NCI-H446 treated with DMSO at 0.1 percent for 48 hours (cell line): ENCODE measurements at places on chromosomes 11 and 22.

DNA sequence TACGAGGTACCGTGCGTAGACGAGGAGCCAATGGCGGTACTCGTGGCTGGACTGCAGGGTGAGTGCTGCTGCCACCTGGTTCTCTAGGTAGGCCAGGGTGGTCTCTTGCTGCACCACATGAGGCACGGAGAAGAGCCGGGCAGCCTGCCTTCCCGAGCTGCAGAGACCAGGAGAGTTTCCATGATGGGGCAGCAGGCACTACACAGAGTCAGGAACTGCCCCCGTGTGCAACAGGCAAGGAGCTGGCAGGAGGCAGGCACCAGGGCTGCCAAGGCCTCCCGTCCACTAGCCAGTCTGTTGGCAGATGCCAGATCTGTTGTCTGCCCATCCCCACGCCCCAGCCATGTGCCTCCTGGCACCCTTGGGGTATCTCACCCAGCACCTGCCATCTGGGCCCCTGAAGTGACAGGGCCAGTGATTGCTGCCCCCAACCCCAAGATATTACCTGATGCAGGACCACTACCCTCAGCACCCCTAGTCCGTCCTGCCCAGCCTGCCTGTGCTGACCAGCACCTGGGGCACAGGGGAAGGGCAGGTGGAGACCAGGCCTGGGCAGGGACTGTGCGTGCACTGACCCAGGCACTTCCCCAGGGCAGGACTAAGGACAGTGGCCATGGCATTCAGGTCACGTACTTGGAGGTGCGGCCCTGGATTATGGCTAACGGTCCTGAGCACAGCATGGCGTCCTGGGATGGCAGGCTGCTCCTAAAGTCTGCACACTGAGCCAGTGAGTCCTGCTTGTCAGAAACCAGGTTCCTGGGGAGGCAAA is 62.0 kb upstream of the CLTCL1 start:
- no peak for DNase-seq

DNA sequence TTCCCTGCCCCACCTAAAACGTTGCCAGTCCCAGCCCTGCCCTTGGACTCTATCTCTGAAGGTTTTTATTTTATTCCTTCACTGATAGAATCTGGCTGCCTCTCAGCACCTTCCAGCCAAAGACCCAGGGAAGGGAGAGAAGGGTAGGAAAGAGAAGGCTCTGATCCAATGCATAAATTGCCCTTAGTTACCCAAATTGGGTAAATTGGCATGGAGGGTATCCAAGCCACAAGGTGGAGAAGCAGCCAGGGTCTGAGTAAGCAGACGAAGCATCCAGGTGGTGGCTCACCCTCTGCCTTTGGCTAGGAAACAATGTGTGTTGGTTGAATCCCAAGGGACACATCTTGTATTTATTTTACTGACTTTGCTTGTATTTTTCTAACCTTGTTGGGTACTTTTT is 89.0 kb downstream of the FEZ1 start:
- DNase-seq, result no peak

DNA sequence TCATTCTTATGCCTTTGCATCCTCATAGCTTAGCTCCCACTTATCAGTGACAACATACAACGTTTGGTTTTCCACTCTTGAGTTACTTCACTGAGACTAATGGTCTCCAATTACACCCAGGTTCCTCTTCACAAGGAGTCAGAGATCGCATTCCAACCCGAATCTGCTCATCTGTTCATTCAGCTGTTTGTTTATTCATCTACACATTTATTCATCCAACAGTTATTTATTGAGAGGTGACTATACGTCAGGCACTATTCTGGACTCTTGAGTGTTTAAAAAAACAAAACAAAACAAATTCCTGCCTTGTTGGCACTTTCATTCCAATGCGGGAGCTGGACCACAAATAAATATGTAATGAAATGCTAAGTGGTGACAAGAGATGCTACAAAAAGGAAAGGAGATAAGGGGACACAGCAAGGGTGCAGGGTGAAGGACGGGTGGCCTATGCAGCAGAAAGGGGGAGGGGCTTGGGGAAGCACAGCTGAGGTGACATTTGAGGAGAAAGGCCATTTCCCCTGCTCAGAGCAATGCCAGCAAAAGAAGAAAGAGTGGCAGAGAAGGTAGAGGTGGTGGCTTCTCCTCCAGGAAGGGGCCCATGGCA is 393.8 kb upstream of the SYN3 start:
- no peak for DNase-seq

GRCh38 chr11:12280199-12280837 is 97.1 kb upstream of the PARVA start:
- DNase-seq, result no peak

- no peak for DNase-seq
These were observed 648.5 kb upstream of the KIRREL3 start for GRCh38 chr11:127649071-127649470.

DNA sequence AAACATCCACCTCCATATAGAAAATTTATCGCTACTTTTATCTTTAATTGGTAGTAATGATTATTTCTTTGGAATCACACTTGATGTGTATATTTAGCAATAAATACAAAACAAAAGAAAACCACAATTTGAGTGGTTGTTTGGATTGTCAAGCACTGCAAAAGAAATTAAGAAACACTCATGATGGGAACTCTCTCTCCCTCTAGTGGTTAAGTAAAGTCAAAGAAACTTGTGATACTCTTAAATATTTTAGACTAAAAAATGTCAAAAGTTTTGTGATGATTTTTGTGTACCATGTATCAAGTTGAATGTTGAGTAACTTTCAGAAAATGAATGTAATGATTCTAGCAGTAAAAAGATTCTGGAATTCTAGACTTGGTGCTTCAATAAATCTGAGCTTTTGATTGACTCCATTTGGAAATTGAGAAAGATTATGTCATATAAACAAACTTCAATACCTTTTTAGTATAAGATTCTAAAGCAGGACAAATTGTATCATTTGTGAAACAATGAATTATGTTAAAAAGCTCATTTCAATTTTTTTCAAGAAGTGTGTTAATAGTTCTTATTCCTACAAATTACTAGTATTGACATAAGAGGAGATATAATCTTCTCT is 20.8 kb downstream of the MUC15 start:
- no peak for DNase-seq

DNA sequence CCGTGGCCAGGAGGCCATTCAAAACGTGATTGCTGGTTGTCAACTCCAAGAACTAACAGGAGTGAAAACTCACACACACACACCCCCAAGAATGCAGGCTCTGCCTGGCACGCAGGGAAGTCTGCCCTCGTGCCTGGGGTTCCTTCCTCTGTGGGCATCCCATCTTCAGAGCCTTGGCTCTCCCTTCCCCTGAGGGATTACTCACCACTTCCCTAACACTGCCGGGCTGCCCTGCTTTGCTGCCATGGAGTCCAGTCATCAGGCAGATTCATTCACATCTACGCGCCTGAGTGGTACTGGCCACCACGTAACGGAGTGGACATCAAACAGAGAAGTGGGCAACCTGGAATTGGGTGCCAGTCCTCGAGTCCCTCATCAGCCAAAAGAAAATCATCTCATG is 120.7 kb upstream of the TMEM45B start:
- DNase-seq, result no peak

DNA sequence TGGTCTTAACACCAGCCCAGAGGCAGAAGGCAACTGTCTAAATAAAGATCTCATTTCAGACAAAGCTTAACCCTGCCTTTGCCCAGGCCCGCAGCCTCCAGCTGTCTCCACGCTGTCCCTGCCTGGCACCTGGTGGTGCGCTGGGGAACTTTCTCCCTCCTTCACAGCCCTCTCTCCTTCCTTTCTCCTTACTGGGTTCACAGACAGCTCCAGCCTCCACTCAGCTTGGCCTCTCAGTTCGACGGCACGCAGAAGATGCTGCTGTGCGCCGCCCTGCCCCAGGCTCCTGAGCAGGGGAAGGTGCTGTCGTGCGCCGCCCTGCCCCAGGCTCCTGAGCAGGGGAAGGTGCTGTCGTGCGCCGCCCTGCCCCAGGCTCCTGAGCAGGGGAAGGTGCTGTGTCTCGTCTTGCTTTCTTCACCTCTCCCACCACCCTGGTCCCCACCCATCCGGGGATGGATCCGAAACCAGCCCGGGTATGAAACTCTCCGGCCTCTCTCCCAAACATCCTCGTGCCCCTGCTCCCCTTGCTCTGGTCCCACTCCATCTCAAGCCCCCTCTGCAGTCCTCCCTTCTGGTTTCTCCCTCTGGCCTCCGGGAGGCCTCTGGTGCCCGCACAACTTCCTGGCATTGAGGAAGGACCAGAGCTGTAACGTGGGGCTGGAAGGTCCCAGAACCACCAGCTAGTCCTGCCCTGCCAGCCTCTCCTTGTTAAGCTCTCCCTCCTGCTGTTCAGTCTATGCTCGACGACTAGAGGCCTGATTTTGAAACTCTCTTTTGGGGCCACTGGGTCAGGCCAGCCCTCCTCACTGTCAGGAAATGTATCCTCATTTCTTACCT is 22.9 kb upstream of the JAM3 start:
- peak; percentile 21 for DNase-seq

- no peak for DNase-seq
These were observed 58.6 kb downstream of the CYB5R2 start for GRCh38 chr11:7614656-7615055.

DNA sequence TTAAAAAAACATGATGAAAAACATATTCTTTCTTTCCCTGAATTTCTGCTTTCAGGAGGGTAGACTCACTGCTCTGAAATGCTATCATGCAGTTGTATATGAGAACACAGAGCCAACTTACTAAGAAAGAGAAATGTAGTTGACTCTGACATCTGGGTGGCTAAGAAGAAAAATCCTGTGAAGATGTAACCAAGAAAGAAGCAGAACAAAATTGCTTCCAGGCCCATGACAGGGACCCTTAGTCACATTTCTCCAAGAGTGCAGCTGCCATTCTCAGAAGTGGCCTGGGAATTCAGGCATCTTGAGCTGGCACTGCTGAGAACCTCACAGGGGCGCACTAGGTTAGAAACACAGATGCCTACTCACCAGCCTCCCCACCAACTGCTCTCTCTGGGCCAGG is 73.6 kb downstream of the RPL27A start:
- no peak for DNase-seq

- no peak for DNase-seq
These were observed 950.9 kb upstream of the CHORDC1 start for GRCh38 chr11:91173701-91174100.

GRCh38 chr22:20532256-20532993 is 25.0 kb downstream of the MED15 start:
- DNase-seq, result no peak

DNA sequence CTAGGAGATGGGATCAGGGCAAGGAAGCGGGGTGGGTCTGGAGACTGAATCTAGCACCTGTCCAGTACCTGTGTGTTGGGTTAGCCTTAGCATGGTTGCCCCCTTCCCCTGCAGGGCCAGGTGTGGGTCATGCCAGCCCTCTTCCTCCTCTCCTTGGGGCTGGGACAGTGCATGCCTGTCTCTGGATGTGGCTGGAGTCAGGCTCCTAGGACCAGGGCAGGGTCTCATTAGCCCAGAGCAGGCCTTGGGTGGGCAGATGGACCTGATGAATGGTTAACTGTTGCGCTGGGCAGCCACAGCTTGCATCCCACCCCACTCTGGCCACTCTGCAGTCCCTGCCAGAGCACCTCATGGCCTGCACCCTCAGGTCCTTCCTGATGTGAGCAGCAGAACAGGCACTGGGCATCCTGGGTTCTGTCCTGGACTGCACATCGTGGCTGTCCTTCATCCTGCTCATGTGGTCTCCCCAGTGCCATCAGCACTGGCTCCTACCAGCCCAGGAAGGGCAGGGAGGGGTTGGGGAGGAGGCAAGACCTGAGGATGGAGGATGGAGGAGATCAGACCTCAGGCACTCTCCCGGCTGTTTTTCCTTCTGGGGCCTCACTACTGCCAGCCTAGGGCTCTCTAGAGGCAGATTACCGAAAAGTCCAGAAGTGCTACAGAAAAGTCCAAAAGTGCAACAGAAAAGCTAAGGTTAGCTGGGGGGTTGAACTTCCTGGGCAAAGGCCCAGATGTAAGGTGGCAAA is 12.8 kb upstream of the CHRM1 start:
- DNase-seq, result no peak

- DNase-seq, result no peak
These were observed 48.0 kb downstream of the TSPAN18 start for GRCh38 chr11:44774731-44775130.

DNA sequence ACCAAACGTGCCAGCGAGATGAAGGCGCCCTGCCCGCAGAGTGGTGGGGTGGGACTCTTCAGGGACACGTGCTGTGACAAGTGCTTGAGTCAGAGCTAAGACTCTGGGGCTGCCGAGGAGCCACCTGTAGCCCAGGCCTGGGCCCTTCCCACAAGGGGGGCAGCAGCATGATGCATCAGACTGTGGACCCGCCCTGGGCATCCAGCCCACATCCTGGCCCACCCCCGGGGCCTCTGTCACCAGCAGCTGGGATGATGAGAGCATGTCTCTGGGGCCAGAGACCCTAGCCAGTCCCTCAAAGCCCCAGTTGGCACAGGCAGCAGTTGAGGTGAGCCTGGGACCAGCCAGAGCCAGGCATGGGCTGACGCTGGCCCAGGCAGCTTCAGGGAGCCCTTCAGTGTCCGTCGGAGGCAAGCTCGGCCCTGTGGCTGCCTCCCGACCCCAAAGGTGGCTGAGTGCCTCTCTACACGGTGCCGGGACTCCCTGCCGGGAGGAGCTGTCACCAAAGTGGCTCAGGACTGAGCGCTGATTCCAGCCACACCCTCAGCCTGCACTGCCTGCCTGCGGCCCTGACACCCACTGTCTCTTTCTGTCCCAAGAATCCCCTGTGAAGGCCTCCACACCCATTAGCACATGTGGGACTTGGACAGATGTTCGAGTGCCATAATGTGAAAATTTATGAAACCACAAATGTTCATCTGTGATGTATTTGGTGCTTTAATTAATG is 41.3 kb downstream of the CDKN1C start:
- DNase-seq, result no peak

- no peak for DNase-seq
These were observed at the start of gene PACSIN3 for GRCh38 chr11:47186076-47186699. PACSIN3 (minus strand) TSS chr11:47186434; CDS start chr11:47182727, 3,707 bp downstream.
